ELR (cell line): ENCODE measurements at places on chromosomes 3 and 15.

DNA sequence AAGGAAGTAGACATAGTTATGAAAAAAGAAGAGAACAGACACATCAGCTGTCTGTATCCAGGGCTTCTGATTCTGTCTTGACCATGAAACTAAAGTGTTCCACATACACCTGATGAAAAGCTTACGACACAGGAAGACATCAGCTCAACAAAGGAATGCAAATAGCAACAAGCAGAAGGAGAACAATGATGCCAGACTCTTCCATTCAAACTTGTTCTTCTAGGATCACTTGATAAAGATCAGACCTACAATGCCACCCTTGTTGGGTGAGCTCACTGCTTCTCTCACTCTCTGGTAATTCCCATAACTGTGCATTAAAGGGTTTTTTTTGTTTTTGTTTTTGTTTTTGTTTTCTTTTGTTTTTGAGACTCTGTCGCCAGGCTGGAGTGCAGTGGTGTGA is 49.7 kb downstream of the GATM start:
- DNase-seq: no peak

DNA sequence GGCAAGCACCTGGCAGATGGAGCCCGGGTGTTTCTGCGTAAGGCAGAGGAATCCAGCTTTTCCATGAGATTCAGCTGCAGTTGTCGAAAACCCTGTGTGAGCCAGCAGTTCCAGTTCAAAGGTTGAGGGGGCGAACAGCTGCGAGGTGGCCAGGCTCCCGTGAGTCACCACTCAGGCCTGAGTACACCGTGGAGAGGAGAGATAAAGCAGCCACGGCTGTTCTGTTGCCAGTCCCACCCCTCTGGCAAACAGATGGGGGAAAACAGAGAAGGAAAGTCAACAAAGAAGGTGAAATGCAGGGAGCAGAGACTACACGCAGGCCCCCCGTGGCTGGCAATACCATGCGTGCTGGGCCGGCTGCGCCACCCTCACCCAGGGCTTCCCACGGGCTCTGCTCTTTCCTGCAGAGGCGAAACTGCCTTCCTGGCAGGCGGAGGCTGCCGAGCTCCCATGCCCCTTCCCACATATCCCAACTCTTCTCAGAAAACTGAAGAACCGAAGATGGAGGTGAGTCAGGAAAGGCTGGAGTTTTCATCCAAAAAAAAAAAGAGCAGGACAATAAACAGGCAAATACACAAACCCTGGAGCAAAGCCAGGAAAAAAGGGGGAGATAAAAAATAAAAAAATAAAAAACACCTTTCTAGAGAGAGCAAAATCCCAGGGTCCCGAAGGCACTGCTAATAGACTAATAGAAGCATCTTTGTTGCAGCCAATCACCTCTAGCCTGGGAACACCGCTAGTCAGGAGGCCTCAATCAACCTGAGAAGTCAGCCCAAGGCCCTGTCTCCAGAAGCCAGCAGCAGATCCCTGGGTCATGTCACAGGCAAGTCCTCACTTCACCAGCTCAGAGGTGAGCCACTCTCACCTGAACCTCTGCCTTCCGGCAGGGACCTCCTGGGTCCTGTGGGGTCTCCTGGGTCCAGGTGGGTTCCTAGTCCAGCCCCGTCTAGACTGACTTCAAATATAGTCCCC is 37.7 kb downstream of the FAM174B start:
- DNase-seq: no peak

DNA sequence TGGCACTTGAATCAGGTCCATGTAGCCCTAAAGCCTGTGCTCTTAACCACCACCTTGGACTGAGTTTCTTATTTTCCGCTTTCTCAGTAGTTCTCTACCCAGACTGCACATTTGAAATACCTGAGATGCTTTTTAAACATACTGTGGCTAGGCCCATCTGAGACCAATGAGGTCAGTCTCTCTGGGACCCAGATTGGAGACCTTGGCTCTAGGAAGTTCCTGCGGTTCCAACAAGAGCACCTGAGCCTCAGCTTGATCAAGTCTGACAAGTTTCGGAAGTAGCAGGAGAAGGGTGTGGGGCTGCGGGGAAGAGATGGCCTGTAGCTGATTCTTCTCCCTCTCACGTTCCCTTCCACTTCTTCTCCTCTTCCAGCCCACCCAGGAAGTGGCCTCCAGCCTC is 11.5 kb upstream of the TSEN2 start:
- no peak for DNase-seq

- no peak for DNase-seq
Measured at GRCh38 chr3:69967156-69967555, 32.4 kb upstream of the SAMMSON start.

DNA sequence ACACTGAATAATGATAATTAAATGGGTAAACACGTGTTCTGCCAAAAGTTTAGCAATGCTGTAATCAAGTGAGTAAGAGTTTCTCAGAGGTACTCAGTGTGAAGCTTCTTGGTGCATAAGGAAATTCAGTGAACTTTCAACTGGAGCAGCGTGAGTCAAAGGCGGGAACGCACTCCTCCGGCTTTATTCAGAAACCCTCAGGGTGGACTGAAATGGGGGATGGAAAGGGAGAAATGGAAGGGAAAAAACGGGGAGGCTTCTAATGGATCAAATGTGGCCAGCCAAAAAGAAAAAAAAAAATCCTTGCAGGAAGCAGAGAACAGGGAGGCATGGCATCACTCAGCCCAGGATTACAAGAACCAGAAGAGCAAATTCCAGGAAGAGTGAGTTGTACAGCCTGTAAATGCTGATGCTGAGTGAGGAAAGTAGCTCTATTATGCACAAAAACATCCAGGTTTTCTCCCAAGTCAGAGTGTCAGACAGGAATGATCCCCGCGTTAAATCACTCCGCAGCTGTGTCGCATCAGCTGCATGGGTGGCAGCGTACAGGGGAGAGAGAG is 85.3 kb downstream of the ASB7 start:
- peak; percentile 97 for DNase-seq
